Neural progenitor cell (in vitro differentiated cells): ENCODE measurements at places on chromosomes 5 and 9.

GRCh38 chr5:139049780-139050179, 148.4 kb downstream of the SIL1 start:
- no peak for DNase-seq

DNA sequence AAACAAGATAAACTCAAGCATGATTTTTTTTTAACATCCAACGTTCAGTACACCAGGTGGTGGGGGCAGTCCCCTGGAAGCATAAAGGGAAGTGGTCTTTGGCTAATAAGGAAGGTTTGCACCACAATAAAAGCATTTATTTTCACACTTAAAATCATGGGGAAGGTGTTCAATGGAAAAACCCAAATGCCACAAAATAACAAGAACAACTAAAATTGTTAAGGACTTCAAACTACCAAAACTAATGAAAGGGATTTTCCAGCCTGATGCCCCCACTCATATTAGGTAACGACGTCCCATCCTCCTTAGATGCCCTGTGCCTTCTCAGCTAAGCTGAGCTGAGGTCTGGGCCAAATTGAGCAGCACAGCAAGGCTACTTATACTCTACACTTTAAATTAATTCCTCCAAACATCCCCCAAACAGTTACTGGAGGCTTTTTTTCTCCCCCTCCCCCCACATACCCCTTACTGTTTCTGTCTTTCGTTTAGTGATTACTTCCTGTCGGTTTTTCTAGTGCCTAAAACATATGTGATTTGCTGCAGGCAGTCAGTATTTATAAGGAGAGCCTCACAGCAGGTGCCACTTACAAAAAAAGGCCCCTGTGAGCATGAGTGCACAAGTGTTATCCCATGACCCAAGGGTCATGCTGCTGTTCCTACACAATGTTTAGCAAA, 259.7 kb upstream of the ZNF608 start:
- DNase-seq: peak; percentile 84

DNA sequence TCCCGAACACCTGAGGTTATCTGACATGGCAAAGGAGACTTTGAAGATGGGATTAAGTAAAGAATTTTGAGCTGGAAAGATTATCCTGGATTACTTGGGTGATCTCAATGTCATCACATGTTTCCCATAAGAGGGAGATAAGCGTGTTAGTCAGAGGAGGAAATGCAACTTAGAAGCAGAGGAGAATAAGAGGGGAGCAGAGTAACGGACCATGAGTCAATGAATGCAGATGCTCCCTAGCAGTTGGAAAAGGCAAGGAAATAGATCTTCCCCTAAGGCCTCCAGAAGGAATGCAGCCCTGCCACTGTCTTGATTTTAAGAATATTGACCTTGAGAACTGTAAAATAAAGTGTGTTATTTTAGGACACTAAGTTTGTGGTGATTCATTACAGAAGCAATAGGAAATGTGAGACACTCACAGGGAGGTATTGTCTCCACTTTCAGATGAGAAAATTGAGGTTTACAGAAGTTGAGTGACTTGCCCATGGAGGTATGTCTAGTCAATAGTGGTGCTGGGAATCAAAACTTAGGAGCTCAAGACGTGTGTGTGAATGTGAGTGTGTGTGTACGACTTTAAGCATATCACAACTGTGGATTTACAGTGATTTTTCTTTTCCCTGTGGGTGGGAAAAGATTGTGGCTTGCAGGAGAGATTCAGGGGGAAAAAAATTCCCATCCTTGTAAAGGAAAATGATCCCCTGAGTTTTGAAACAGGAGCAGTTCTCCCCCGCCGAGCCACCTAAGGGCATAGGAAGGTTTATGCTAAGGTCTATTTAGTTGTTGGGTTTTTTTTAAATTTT, 125.3 kb downstream of the TRIM32 start:
- DNase-seq: no peak

DNA sequence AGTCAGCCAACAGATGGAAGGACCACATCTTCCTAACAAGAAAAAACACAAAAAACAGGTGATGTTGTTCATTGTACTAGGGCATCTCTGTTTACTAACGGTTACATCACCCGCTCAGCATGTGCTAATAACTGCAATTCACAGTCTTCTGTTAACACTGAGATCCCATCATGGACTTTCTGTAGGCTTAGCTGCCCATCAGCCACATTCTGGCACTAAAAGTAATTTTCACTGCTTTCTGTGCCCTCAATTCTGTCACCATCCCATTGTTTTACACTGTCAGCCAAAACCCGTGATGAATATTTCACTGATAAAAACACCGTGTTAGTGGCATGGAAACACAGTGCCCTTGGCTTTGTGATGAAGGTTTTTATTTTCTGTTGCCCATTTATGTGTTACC, 64.6 kb downstream of the CAST start:
- no peak for DNase-seq

- DNase-seq: no peak
Measured at GRCh38 chr9:128159522-128159783, 612 bp upstream of the BBLN start.

- no peak for DNase-seq
Measured at GRCh38 chr5:71938895-71939294, 168.4 kb upstream of the MAP1B start.

DNA sequence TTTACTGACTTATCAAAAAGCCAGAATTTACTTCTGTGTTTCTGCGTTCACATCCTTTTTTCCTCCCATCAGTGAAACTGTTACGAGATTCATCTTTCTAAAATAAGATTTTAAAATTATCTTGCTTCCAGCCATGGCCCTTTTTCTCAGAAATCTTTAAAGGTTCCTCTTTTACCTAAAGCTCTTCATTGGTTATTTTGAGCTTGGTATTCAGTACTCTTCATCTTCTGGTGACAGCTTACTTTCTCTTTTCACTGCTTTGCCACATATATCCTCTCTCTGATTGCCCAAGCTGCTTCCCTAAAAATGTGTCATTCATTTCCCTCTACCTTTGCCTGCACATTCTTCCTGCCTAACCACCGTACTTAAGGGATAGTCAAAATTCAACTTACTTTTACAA, 32.3 kb downstream of the TGFBR1 start:
- no peak for DNase-seq

GRCh38 chr9:129131300-129132145, 20.3 kb downstream of the PTPA start:
- DNase-seq: peak; percentile 83

- no peak for DNase-seq
Measured at GRCh38 chr5:33118761-33119415, 321.9 kb upstream of the TARS1 start.

DNA sequence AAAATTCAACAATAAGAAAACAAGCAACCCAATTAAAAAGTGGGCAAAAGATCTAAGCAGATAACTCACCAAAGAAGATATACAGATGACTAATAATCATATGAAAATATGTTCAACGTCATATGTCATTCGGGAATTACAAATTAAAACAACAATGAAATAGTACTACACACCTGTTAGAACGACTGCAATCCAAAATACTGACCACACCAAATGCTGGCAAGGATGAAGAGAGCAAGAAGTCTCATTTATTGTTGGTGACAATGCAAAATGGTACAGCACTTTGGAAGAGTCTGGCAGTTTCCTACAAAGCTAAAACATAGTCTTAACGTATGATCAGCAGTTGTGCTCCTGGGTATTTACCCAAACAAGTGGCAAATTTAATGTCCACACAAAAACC, 37.5 kb downstream of the NDUFS4 start:
- DNase-seq: no peak

GRCh38 chr9:136201609-136202453, 3.1 kb downstream of the LHX3 start:
- peak; percentile 92 for DNase-seq

DNA sequence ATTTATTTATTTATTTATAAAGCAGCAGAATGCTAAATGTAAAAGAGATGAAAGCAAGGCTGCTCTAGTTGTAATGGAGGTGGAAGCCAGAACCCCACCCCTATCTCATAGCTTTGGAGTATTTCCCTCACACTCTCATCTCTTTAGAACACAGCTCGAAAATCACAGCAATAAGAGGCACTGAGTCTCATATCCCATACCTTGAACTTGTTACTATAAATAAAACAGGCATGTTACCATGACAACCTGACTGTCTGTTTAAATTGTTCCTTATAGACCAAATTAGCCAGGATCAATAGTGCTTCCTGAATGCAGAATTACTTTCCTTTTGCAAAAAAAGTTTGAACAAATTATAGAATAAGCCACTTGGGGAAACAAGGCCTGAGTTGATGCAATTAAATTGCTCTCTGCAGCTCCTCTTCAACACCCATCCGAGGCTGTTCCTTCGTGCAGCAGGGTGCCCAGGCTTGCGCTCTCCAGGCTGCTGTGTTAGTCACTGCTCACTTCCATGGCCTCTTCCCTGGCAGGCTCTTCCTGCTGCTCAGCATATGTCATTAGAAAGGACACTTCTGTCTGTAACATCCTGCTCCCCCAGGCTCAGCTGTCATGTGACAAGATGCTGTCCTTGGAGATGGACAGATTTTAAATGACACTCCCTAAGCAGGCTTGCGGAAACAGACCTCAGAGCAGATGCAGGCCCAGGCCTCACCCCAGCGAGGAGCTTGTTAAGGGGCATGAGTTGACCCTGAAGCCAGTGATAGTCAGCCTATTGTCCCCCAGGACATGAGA, 120.2 kb downstream of the CARTPT start:
- no peak for DNase-seq

DNA sequence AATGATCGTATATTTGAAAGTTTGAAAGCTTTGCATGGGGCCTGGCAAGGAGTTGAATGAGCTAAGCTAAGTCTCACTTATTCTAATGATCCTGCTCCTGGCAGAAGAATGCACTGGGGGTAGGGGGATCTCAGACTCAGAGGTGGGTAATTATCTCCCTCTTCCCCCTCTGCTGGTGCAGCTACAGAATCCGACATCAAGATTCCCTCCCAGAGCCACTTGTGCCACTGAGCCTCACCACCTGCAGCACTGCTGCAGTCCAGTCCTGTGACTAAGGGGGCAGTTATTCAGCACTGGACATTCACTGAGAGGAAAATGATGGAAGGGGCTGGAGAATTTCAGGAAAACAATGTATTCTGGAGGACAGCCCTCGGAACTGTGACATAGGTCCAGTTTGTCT, 205.8 kb downstream of the DEPDC1B start:
- peak; percentile 60 for DNase-seq

GRCh38 chr5:130282049-130282448, 377.8 kb downstream of the CHSY3 start:
- DNase-seq: no peak

GRCh38 chr5:69530561-69531405, 29.2 kb upstream of the GTF2H2C start:
- DNase-seq: no peak

- DNase-seq: no peak
Measured at GRCh38 chr9:136531186-136531903, 14.5 kb downstream of the NOTCH1 start.

- no peak for DNase-seq
Measured at GRCh38 chr5:16595881-16596580, 20.8 kb downstream of the RETREG1 start.

GRCh38 chr9:77019926-77020412, 514 bp downstream of the FOXB2 start:
- peak; percentile 27 for DNase-seq

DNA sequence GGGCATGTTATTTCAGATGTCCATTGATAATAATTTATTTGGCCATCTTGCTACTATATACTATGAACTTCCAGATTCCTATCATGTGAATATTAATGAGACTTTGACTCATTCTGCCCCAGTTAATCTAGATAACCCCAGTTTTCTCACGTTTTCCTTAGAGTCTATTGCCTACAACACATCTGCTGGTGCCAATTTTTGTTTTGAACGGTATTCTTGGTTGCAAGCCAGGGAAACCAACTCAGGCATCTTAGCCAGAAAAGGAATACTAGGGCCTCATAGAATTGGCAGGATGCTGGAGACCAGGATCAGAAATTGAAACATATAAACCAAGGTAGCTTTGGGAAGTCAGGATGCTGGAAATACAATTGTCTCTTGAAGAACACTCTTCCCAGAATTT, 28.0 kb upstream of the NPR3 start:
- no peak for DNase-seq

GRCh38 chr5:32223972-32224609, 50.0 kb upstream of the GOLPH3 start:
- peak; percentile 27 for DNase-seq

- DNase-seq: no peak
Measured at GRCh38 chr9:94974154-94974879, 247.8 kb downstream of the AOPEP start.

GRCh38 chr9:95726756-95727155, 148.7 kb upstream of the ERCC6L2 start:
- peak; percentile 74 for DNase-seq

- DNase-seq: no peak
Measured at GRCh38 chr9:14245901-14246525, 67.9 kb downstream of the NFIB start.

DNA sequence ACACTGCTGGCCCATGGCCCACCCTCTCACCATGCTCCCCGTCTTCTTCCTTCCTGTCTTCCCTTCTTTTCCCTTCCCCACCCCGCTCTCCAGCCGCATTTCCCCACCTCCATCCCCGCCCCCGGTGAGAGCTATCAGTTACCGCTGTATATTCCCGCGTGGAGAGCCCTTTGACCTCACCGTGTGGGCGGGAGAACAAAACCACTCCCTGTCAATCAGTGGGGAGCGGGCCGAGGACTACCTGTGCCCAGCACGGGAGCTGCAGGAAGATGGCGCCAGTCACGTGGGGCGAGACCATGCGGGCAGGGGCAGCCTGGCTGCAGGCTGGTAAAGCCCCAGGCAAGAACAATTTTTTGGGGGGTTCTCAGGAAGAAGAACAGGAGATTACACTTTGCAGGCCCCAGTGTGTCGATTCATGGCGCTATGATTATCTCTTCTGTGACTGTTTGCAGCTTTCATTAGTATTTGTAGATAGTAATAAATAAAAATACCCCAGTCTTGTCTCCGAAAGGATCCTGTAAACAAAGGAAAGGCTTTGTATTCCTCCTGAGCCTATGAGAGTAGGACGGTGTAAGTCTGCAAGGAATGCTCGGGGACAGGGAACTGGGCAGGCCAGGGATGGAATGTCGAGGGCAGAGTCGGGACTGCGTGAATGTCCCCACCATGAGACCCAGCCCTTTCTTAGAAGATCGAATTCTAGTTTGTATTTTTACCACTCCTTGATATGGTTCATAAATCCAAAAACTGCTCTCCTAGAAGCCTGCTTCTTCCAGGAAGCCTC, 14.8 kb upstream of the DMRT1 start:
- DNase-seq: no peak

- DNase-seq: no peak
Measured at GRCh38 chr9:125910286-125910685, 163.1 kb downstream of the PBX3 start.

- no peak for DNase-seq
Measured at GRCh38 chr5:10704949-10705621, 55.9 kb downstream of the DAP start.

DNA sequence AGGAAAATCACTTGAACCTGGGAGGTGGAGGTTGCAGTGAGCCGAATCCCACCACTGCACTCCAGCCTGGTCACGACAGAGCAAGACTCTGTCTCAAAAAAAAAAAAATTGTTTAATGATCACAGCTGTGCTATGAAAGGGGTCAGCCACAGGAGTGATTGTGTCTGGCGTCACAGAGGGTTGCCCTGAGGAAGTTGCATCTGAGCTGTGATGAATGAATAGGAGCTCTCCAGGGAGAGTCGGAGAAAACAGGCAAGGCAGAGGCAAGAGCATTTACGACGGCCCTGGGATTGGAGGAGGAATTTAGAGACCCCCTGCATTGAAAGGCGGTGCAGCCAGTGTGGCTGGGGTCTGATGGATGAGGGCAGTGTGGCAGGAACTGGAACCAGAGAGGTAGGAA, 25.1 kb downstream of the NAIF1 start:
- no peak for DNase-seq

GRCh38 chr9:137297966-137298365, 4.1 kb downstream of the NRARP start:
- DNase-seq: no peak

GRCh38 chr5:2797981-2798380, 46.5 kb upstream of the IRX2 start:
- no peak for DNase-seq
